ENCODE measurements at places on chromosomes 7 and 10.

- no peak for DNase-seq
Measured at GRCh38 chr10:43963793-43964425, 315.2 kb upstream of the ZNF32 start.

DNA sequence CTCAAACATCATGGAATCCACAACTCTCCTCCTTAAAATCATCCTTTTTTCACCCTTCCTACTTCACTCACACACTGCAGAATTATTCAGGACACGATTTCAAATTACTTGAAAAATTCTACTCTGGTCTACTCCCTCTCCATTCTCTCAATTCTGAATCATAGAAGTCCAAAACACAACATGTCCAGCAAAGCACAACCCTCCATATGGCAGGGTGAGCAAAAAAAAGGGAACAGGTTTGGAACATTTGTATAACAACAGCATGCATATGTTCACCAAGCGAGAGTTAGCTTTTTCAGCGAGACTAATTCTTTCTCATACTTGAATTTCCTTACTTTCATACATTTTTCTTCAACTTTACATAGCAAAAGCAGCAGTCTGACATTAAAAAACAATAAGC lies 73.4 kb downstream of the ABI1 start:
- no peak for DNase-seq

DNA sequence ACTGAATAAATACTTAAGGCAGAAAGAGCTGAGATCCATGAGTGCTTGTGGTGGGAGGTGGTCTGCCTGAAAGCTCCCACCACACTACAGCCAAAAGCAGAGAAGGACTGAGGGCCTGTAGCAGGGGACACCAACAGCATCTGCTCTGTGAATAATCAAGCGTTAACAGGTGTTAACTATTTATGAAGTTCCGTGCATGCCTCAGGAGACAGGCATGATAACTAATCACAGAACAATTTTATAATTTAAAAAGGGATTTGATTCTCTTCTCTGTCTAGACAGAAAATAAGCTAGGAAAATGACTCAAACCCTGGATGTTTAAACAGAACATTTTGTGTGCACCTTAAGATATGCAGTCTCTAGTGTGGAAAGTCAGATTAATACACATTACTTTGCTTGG lies 61.5 kb upstream of the GHITM start:
- DNase-seq = no peak

DNA sequence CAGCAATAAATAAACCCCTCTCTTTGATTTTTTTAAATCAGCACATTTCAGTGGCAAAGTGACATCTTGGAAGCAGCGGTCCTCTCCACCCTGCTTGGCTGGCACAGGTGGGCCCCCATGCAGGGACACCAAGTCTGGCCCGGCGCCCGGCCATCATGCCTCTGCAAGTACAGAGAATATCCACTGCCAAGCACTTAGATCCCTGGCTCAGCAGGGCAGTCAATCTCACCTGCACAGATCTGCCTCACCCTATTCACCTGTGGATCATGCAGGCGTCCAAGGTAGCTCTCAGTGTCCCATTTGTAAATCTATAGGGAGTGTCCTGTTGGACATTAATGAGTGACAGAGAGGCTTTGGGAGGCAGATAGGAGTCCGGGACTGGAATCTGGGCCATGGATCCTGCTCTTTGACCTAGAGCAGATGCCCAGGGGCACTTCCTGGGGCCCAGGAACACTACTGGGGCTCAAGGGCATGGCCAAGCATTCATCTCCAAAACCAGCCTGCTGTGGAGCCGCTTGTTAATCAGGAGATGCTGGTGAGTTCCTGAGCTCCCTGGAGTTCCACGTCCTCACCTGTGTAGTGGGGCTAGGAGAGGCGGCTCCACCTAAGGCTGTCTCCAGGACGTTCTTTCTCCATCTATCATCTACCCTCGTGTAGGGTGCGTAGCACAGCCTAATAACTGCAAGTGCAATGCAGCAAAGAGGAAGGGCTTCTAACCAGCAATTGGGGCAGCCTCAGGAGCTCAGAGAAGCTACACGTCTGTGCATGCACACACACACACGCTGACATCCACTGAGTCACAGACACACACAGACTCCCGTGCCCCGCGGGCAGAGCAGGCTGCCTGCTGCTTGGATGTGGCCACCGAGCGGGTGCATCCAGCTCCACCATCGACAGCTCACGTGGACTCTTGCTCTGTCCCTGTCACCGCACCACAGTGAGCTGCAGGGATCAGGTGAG lies 123.6 kb downstream of the OAT start:
- no peak for DNase-seq

DNA sequence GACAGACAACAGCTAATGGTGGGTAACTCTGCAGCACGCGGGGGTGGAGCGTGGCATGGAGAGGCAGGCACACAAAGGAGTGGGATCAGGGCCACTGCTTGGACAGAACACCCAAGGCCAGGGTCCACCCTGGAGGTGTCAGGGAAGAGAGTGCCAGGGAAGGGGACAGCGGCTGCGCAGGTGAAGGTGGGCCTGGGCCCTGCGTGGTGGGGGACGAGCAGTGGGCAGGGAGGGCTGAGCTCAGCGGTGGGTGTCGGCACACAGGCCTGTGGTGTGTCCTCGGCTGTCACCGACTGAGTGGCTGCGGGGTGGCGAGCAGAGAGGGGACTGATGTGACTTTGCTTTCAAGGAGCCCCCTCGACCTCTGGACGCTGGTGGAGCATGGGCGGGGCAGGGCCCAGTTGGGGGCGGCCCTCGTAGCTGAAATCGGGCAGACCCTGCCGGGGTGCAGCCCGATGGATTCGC lies 8.4 kb upstream of the SCART1 start:
- no peak for DNase-seq

DNA sequence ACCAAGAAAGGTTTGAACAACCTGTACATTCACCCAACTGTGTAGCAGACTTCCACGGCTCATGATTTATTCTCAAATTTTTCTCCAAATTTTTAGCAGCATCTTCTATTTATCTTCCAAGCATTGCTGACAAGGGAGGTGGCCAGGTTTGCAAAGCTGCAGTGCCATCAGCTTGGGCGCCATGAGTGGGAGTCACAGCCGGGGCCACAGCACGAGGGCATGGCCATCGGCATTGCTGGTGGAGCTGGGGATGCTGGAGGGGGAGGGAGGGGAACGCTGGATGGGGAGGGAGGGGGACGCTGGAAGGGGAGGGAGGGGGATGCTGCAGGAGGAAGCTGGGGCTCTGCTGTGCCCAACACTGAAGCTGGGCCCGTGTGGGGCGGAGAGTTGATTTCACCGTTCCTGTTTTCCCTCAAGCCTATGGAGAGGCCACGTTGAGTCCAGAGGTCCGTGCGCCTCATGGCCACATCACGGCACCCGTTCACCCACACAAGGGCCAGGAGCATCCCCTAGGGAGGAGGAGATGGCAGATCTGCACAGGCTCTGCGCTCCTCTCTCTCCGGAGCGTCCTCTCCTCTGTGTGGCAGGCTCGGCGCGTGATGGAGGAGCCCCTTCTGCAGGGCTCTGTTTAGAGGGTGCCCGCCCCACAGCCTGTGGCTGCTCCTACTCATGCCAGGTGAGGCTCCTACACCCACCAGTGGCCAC lies 520.2 kb downstream of the DNAJB6 start:
- no peak for DNase-seq

All from stimulated activated CD4-positive, alpha-beta T cell treated with anti-CD3 and anti-CD28 coated beads, Interleukin-4, amount 100 ng/mL, for 48 hours (primary cell).